Neural crest cell (in vitro differentiated cells): ENCODE measurements at places on chromosomes 16 and 17.

- DNase-seq, result no peak
These were observed 898.2 kb upstream of the GOT2 start for GRCh38 chr16:59632276-59632855.

DNA sequence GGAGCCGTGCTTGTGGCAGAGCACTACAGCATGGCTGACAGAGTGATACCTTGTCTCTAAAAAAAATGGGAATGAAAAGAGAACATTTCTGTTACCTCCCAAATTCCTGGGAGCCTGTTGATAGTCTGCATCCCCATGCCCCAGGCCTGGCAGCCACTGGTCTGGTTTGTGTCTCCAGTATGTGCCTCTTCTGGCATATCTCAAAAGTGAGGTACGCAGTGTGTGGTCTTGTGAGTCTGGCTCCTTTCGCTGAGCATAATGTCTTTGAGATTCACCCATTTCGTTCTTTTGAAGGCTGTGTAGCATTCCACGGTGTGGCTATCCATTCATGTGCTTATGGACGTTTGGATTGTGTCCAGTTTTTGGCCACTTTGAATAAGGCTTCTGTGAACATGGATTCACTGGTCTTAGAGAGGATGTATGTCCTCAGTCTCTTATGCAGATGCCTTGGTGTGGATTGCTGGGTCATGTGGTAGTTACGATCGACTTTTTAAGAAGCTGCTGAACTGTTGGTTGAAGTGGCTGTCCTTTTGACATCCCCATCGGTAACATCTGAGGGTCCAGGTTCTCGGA lies 39.1 kb downstream of the PRMT7 start:
- no peak for DNase-seq

- DNase-seq, result no peak
These were observed 28.0 kb upstream of the MAF start for GRCh38 chr16:79628501-79628975.

DNA sequence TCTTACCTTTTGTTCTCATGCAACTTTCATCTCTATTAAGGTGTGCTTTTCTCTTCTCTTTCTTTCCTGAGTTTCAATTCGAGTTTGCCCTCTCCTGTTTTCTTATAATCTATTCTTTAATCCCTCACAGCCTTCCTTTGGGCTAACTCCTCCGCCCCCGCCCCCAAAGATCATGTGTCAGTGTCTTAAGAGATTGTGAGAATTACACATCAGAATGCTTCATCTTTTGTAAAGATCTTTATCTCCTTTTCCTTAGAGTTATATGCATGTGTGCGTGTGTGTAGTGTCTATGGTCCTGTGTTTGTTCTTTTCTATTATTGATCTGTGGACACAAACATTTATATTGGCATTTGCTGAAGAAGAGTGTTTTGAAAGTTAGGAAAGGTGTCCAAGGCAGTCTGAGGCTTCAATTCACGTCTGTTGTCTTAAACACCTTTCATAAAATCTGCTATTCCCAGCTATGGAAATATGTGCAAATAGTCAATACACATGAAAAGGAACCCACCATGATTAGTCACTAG lies 6.1 kb upstream of the ALDH3A2 start:
- no peak for DNase-seq

DNA sequence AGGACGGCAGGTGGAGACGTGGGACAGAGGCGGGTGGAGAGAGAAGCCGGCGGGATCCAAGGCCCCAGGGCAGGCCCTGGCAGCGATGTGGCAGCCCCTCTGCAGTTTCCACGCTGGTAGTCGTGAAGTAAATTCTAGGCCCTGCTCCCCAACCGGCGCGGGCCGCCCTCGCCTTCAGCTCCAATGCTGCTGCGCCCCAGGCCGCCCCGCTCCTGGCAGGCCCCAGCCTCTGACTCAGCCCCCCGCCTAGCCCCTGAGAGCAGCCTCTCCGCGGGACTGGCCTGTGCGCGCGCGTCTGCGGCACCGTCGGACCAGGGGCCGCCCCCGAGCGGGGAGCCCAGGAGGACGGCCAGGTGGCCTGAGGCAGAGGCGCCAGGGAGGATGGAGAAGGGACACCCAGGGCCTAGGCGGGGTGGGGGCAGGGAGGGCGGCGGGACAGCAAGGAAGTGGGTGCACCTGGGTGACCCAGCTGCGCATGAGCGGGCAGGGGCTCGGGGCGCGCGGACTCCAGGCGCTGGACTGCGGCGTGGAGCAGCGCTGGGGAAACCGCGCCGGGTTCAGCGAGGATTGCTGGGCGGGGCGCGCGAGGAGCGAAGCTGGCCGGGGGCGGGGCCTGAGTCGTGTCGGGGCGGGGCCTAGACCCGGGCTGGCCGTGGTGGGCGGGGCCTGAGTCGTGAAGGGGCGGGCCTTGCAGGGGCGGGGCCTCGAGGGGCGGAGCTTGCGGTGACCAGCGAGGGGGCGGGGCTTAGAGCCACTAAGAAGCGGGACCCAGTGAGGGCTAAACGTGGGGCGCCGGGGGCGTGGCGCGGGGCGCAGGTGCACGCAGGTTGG lies 29.6 kb downstream of the ZNF778 start:
- peak; percentile 99 for DNase-seq

GRCh38 chr16:51755577-51756355 lies 604.7 kb upstream of the SALL1 start:
- DNase-seq, result no peak

GRCh38 chr16:1057252-1057932 lies 15.2 kb upstream of the SSTR5 start:
- DNase-seq, result peak; percentile 85

DNA sequence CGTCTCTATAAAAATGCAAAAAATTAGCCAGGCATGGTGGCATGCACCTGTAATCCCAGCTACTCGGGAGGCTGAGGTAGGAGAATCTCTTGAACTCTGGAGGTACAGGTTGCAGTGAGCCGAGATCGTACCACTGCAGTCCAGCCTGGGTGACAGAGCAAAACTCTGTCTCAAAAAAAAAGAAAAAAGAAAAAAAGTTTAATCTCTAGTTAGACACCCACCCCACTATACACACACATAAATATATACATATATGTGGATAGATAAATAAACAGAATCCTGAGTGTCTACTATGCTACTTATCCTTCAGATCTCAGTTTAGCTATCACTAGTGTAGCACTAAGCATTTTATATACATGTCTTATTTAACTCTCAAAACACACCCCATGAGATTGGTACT lies 18.7 kb downstream of the ITGAL start:
- DNase-seq, result no peak

- DNase-seq, result no peak
These were observed 22.6 kb upstream of the CACNG4 start for GRCh38 chr17:66941773-66942450.

GRCh38 chr17:52105591-52105990 lies 52.9 kb downstream of the CA10 start:
- no peak for DNase-seq

GRCh38 chr16:50696575-50697420 lies 3.4 kb downstream of the NOD2 start:
- DNase-seq, result no peak

DNA sequence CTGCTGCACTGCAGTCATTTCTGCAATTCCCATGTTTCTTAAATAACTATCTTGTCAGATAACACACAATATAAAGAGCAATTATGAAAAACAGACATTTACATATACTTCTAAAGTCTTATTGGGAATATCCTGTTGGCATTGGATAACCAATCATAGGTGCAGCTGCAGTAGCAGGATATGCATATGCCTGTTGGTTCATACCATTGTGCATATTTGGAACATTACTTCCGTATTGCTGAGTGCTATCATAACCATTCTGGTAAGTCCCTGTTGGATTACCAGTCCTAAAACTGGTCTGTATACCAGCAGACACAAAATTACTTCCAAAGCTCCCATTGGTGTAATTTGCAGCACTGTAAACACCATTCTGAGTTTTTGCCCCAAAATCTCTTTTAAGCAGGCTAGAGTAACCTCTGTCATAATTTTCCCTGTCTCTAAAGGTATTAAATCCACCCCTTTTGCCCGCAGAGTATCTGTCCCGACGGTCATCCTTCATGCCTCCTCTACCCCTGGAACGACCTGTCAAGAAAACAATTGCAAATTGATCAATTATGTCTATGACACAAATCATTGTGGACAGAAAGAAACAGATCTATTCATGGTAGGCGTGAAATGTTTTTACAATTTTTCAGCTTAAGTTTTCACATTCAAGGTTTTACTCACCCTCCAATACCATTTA lies 3.1 kb upstream of the POLG2 start:
- no peak for DNase-seq

DNA sequence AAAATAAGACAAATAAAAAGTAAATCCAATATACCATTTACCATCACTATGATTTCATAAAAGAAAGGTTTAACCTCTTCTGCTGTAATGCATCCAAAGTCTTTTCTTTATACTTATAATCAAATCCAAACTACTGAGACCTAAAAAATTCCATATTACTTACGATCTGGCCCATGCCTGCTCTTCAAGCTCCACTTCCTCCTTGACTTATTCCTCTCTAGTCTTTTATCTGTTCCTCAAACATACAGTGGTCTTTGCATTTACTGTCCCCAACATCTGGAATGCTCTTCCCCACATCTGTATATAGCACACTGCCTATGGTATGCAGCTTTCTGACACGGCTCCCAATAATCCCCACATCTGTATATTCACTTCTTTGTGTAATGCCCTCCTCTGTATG lies 33.8 kb downstream of the PCTP start:
- DNase-seq, result no peak

- DNase-seq, result no peak
These were observed 952 bp downstream of the ENKD1 start for GRCh38 chr16:67665598-67665997.

DNA sequence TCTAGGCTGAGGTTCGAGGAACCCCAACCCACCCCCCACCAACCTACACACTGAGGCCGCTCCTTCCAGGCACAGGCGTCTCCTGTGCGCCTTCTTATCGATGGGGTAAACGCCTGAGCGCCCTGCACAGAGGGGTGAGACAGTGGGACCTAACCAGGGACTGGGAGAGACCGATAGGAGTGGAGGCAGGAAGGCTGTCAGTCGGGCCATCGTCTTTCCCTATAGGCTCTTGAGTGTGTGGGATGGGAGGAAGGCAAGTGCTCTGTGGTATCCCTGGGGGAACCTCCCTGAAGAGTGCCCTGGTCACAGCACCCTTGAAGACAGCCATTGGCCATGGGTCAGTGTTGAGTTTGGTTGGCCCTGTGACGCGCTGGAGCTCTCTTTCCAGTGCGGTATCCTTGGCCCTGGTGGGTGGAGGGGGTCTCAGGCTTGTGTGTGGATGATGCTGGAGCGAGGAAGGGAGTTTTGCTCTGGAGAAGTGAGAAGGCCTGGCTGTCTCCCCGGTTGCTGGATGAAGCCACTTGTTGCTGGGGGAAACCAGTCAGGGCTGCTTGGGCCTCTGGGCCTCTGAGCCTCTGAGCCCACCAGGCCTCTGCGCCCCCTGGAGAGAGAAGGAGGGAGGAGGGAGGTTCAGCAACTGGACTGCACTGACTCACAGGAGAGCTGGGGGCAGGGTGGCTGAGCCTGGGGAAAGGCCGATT lies 1.7 kb downstream of the GPRC5C start:
- no peak for DNase-seq

- no peak for DNase-seq
These were observed 3.5 kb downstream of the ZFPM1 start for GRCh38 chr16:88456356-88457292.
